ENCODE measurements at places on chromosomes 1 and 21. TPM values are rescaled to one million over a fixed set of nuclear protein-coding genes. Genes with fewer than 3 reads are reported as not detected.

- no peak for DNase-seq
Observed at GRCh38 chr1:184161071-184161698, 109.7 kb downstream of the TSEN15 start.

- no peak for DNase-seq
Observed at GRCh38 chr1:153503766-153504165, 32.0 kb downstream of the S100A6 start.

GRCh38 chr1:177441281-177441680, 270.5 kb downstream of the BRINP2 start:
- DNase-seq: no peak

DNA sequence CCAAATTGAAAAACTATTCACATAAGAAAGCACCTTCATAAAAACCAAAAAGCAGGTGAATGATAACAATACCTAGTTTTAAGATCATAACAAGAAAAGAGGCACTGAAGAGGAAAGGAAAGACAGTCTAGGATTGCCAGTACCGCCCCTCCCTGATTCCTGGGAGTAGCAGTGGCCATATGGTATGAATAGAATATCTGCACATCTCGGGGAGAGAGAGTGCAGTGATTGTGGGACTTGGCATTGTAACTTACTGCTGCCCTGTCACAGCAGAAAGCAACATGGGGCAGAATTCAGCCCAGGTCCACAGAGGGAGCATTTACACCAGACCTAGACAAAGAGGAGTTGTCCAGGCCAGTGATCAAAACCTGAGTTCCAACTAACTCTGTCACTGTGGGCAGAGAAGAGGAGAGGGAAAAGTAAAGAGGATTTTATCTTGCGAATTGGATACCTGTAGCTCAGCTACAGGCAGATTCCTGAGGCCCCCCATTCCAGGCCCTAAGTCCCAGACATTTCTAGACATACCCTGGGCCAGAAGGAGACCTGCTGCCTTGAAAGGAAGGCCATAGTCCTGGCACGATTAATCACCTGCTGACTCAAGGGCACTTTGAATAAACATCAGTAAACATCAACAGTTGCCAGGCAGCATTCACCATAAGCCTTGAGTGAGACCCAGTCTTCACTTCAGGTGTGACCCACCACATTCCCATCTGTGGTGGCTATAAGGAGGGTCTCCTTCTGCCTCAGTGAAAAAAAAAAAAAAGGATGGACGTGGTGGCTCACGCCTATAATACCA, 397.5 kb downstream of the TGFB2 start:
- no peak for DNase-seq

DNA sequence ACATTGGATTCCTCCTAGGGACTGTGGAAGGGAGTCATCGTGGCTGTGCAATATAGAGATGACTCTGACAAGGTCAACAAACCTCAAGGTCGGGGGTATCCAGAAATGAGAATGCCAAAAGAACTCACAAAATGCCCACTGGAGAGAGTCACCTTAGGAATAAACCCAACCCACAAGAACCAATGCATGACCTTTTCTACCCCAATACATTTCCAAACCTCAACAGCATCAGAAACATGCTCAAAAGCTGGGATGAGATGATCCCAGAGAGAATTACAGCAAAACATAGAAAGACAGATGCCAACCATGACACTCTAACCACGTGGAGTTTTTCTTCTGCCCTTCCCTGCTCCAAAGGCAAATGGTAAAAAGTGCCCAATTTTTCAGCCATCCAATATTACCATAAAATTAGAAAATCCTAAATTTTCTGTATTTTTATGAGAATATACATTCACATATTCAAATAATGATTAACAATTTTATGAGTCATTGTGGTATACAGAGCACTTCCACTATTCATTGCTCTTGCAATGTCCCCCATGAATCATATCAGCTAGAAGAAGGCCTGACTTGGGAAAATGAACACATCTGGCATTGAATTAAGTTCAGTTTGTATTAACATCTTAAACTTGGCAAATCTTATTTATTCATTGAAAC, 88.2 kb upstream of the PALMD start:
- DNase-seq: no peak

GRCh38 chr21:25878344-25878743, 143.6 kb downstream of the GABPA start:
- DNase-seq: no peak

DNA sequence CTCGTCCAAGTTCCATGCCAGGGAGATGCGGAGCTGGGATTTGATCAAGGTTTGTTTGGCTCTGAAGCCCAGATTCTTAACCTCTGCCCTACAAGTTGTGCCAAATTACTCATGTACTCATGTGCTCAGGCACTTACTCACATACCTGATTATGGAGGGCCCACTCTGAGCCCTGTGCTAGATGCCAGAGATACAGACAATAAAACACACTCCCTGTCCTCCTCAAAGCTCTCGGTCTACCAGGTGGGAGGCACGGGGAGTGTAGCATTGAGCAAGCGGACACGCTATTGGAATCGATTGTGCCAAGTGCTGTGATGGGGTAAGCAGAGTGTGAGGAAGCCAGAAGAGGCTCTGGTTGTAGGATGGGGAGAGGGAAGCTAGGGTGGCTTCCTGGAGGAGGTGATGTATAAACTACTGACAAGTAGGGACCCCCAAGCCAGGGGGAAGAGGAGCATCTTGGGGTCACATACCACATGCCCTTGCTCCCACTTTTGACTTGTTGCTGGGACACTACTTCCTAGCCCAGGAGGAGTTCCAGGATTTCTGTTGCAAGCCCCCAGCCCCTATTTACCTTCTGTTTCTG, 49.8 kb upstream of the IFNLR1 start:
- DNase-seq: no peak

GRCh38 chr1:3695326-3696217, 43.3 kb downstream of the TP73 start:
- DNase-seq: no peak

DNA sequence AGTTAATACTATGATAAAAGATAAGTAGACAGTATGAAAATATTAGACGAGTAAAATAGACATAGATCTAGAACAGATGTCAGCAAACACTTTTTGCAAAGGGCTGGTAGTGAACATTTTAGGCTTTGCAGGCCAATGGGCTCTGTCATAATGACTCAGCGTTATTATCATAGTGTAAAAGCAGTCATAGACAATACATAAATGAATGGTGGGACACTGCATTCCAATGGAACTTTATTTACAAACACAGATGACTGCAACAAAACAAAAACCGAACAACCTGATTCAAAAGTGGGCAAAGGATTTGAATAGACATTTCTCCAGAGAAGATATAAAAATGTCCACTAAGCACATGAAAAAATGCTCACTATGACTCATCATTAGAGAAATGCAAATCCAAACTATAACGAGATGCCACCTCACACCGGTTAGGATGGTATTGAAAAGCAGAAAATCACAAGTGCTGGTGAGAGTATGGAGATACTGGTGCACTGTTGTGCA, 7.3 kb downstream of the GSTM5 start:
- DNase-seq: no peak

DNA sequence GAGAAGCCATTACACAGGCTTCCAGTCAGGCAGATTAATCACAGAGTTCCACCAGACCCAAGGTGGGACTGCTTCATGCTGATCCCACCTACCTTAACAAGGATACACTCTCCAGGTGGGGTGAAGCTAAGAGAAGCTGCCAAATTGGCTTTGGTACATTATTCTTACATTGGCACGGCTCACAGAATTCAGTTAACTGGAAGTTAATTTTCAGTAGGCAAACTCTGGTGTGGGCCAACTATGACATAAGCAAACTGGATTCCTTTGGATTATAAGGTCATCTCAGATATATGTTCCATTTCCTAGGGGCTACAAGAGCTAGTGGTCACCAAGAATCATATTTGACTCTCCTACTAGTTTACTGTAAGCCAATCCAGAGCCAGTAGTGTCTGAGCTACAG, 448.8 kb upstream of the BEND5 start:
- DNase-seq: no peak

DNA sequence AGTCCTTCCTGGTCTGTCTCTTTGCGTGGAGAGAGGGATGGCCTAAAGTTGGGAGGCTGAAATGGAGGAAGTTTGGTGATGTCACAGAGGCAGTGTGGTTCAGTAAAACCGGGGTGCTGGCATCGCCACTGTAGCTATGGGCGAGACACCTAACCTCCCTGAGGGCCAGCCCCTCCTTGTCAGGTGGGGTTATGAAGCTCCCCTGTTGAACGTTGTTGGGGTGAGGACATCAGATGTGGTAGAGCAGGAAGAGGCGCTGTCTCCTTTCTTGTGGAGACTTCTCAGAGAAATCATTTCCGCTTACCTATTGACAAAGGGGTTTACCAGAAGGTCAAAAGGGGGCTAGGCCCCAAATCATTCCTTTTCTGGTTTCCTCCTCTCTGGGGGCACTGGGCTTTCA, 294.7 kb downstream of the SIPA1L2 start:
- no peak for DNase-seq

- DNase-seq: no peak
Observed at GRCh38 chr1:37845786-37846185, 13.6 kb downstream of the MTF1 start.

Gene TMEM52
- not detected for total RNA-seq

Gene ACOT11
- total RNA-seq: 1.6 TPM

Gene TMPRSS2
- total RNA-seq: not detected

Gene EPHB2
- total RNA-seq: 1.3 TPM

Gene PDXK
- total RNA-seq: 51.5 TPM

Gene BTBD19
- total RNA-seq: 7.0 TPM

Gene HFM1
- total RNA-seq: 0.48 TPM

Gene C4BPA
- total RNA-seq: 6.4 TPM

Gene KPRP
- not detected for total RNA-seq

Gene RPE65
- total RNA-seq: 0.15 TPM

Gene LRRC38
- total RNA-seq: 0.15 TPM

Gene AMY1B
- total RNA-seq: not detected

Gene CTSE
- total RNA-seq: not detected

Gene FCRL5
- total RNA-seq: 5.2 TPM
